ENCODE measurements at places on chromosomes 3 and 15. TPM values are rescaled to one million over a fixed set of nuclear protein-coding genes. Genes with fewer than 3 reads are reported as not detected.

The CCR9 gene
- total RNA-seq, result not detected

The CMTM7 gene
- 8.2 TPM for total RNA-seq

The ARHGEF26 gene
- total RNA-seq, result 7.8 TPM

The NMD3 gene
- total RNA-seq, result 53.9 TPM

The SAMD7 gene
- not detected for total RNA-seq

The KATNBL1 gene
- 51.8 TPM for total RNA-seq

The ADCY5 gene
- total RNA-seq, result 9.1 TPM

The INKA1 gene
- 6.7 TPM for total RNA-seq

The PLA2G4E gene
- not detected for total RNA-seq

The TARS3 gene
- 11.0 TPM for total RNA-seq

The SOX14 gene
- 0.29 TPM for total RNA-seq

The GOLGA8K gene
- not detected for total RNA-seq

The SLITRK3 gene
- total RNA-seq, result 0.12 TPM

The TMEM207 gene
- total RNA-seq, result not detected

DNA sequence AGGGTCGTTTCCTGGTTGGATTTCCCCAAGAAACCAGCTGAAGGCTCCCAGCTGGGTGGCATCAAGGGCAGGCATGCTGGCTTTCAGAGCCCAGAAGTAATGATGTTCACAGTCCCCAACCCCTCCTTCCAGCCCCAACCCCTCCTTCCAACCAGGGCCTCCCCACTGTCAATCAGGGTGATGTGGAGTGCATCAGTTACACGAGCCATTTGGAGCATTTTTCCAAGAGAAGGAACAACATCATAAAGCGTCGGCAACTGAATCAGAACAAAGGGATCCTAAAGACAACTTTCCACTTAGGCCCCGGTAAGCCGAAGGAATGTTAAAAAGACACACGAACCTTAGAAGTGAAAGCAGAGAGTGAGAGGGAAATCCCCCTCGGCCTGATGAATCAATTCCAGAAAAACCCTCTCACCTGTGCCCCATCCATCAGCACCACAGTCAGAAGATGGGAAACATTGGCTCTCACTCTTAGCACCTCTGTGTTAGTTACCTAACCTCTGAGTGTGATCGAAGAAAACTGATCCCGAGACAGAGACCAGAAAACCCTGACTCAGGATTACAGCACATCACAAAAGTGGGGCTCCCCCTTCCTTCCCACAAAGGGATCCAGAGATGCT lies 101.2 kb upstream of the WNT5A start:
- DNase-seq, result no peak

- no peak for DNase-seq
Observed at GRCh38 chr3:182650568-182651128, 142.7 kb upstream of the ATP11B start.

DNA sequence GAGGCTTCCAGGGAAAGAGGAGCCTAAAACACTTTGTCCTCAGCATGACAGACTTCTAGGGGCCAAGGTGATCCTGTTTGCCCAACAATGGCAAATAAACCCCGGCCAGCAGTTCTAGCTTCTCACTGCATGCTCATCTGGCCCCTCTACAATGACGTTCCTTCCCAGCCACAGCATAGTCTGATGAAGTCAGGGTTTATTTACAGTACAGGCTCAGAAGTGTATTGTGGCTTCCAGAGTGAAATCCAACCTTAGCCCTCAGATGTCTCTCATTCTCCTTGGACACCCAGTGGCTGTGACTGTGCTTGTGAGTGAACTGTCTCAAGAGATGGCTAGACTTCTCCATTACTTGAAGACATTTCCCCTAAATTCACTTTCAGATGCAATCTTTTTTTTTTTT lies 40.8 kb downstream of the BFSP2 start:
- no peak for DNase-seq

GRCh38 chr3:160401291-160402095 lies 2.0 kb downstream of the SMC4 start:
- no peak for DNase-seq

GRCh38 chr3:122697952-122698620 lies 17.4 kb downstream of the PARP14 start:
- DNase-seq, result no peak

GRCh38 chr3:12662593-12663400 lies 1.1 kb downstream of the RAF1 start:
- no peak for DNase-seq

DNA sequence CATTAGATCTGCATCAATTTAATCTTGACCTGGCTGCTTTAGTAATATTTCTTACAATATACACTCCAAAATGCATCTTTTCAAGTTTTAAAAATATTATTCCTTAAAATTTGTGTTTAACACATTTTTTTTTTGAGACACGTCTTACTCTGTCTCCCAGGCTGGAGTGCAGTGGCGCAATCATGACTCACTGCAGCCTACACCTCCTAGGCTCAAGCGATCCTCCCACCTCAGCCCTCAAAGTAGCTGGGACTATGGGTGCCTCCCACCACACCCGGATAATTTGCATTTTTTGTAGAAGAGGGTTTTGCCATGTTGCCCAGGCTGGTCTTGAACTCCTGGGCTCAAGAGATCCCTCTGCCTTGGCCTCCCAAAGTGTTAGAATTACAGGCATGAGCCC lies 73.6 kb downstream of the ETV5 start:
- no peak for DNase-seq

DNA sequence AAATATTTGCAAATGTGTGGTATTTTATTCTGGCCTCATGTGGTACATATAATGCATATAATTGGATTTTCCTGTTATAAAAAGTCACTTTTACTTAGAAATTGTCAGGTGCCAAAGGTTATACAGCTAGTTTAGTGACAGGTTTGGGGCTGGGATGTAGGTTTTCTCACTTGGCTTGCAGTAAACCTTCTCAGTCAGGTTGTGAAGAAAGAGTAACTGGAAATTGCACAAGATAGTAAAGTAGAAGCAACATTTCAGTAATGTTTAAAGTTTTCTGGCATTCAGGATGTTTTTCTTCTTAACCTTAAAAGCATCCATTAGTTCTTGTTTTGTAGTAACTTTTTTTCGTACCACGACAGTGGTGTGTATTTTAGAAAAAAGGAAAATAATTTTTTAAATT lies 53.9 kb downstream of the MEF2A start:
- DNase-seq, result no peak

DNA sequence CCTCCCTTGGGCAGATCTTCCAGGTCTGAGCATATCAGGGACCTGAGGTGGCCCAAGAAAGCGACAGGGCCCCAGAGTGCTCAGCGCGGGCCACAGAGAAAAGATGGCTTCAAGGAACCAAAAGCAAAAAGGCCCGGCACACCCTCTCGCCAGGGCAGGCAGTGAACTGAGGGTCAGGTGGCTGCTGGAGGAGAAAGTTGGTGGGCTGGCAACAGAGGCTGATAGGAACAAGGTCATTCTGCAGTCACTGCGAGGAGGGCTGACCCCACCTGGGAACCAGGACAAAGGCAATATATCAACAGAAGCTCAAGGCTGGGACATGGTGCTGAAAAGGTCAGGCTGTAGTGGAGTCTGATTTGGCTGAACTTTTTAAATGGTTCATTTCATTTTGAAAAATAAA lies 2.8 kb upstream of the ACSBG1 start:
- no peak for DNase-seq

- no peak for DNase-seq
Observed at GRCh38 chr3:114872050-114872449, 275.0 kb downstream of the ZBTB20 start.

DNA sequence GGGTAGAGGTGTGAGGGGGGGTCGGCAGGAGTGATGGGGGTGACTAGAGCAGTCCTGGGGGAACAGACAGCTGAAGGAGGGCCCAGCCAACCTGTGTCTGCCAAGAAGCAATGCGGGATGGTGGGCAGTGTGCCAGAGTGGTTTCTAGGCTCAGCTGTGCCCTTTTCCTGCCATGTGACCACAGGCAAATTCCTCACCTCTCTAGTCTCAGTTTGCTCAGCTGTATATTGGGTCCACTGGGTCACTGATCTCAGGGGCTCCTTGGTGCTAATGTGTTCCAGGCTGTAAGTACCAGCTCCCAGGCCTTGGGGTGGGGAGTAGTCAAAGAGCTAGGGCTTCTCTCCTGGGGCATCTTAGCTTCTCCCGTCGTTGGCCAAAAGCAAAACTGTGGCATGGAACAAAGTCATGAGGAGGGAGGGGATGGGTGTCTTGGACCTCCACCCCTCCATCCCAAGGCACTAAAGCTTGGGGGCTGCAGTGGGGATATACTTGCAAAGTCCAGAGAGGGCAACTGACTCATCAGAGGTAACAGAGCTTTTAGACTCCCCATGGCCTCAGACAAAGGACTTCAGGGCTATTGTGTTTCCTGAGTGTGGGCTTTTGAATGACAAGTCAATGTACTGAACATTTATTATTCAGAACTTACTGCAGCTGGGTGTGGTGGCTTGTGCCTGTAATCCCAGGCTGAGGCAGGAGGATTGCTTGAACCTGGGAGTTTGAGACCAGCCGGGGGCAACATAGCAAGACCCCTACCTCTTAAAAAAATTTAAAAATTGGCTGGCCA lies 20.9 kb downstream of the SMAD6 start:
- no peak for DNase-seq

- DNase-seq, result no peak
Observed at GRCh38 chr15:39976291-39977274, 42.7 kb downstream of the EIF2AK4 start.

GRCh38 chr3:188184649-188185048 lies 30.7 kb downstream of the LPP start:
- no peak for DNase-seq

DNA sequence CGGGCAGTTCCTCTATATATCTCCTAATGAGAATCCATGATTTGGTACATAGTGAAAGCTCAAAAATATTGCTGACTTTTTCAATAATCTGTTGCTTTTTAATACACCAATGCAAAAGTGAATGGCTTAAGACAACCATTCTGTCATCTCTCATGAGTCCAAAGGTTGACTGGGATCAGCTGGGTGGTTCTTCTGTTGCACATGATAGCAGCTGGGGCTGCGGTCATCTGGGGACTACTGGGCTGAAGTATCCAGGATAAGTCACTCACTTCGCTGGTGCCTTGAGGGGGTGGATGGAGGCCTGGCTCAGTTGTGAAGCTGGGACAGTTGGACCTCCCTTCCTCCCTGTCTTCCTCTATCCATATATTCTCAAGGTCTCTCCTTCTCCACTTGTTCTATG lies 53.7 kb downstream of the NOX5 start:
- no peak for DNase-seq

GRCh38 chr3:151479452-151479851 lies 18.6 kb upstream of the IGSF10 start:
- DNase-seq, result no peak

- no peak for DNase-seq
Observed at GRCh38 chr15:73812806-73813465, 59.8 kb upstream of the INSYN1 start.

- DNase-seq, result no peak
Observed at GRCh38 chr3:82033186-82033585, 271.7 kb upstream of the GBE1 start.

- no peak for DNase-seq
Observed at GRCh38 chr15:71082803-71083202, 32.5 kb upstream of the THSD4 start.

GRCh38 chr3:106611841-106612240 lies 743.0 kb upstream of the CBLB start:
- no peak for DNase-seq

DNA sequence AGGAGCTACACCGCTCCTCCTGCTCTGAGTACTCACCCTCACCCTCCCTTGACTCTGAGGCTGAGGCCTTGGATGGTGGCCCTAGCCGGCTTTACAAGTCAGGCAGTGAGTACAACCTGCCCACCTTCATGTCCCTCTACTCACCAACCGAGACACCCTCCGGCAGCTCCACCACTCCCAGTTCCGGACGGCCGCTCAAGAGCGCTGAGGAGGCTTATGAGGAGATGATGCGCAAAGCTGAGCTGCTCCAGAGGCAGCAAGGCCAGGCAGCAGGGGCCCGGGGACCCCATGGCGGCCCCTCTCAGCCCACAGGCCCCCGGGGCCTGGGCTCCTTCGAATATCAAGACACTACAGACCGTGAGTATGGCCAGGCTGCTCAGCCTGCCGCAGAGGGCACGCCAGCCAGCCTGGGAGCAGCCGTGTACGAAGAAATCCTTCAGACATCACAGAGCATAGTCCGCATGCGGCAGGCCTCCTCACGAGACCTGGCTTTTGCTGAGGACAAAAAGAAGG lies 21.2 kb upstream of the APEH start:
- DNase-seq, result no peak

- no peak for DNase-seq
Observed at GRCh38 chr3:143755978-143756377, 92.3 kb downstream of the SLC9A9 start.

DNA sequence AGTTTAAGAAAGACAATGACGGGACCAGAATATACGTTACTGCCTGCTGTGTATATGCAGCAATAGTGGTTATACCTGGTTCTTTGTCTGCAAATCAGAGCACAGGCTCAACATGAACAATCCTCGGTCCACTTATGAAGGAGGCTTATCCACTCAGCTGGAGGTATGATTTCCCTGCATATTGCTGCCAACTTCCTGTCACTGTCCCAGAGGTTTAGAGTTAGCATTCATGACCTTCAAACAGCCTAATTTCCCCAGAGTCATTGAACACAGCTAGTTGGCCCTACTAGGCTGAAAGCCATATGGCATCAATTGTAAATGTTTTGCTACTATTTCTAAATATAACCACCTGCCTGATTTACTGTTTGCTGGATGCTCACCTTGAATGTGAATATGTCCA lies 224.9 kb upstream of the ZNF717 start:
- DNase-seq, result no peak

GRCh38 chr15:68561171-68561900 lies 17.5 kb upstream of the CORO2B start:
- no peak for DNase-seq

All from type B pancreatic cell (in vitro differentiated cells).